Foreskin fibroblast (primary cell): ENCODE measurements at places on chromosomes 1 and 21.

GRCh38 chr1:37824001-37824400 is 16.0 kb upstream of the YRDC start:
- DNase-seq = no peak

- DNase-seq = no peak
These were observed 3.3 kb downstream of the TMEM51 start for GRCh38 chr1:15156807-15157380.

GRCh38 chr1:227891223-227891954 is 56.3 kb downstream of the WNT9A start:
- DNase-seq = no peak

GRCh38 chr1:2540816-2541492 is 10.9 kb upstream of the HES5 start:
- no peak for DNase-seq

DNA sequence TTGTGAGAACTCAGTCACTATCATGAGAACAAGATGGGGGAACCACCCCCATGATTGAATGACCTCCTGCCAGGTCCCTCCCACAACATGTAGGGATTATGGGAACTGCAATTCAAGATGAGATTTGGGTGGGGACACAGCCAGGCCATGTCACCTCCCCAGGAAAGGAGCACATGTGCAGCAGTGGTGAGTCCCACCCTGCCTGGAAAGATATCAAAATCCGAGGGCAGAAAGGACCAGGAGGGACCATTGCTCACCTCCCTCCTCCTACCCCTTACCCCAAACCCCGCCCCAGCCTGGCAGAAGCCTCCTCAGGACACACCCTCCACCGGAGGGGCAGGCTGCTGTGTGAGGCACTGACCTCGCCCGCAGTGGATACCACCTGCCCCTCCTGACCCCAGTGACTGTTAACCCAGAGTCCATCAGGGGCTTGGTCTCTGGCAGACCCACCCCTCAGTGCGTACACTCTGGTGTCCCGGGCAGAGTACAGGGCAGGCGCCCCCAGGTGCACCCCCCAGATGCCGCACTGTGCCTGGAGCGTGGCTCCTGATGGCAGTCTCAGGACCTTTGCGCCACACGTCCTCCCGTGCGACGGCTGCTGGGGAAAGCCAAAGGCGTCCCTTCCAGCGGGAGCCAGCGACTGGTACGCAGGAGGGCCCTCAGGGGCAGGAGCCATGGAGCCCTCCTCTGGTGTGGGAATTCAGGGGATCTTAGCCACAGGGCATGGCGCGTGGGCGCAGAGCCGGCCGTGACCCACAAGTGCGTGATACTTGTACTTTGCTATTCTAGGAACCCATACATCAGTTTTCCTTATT is 20.9 kb downstream of the PDXK start:
- no peak for DNase-seq

- no peak for DNase-seq
These were observed 1363.2 kb upstream of the ADGRL4 start for GRCh38 chr1:80369780-80370179.

DNA sequence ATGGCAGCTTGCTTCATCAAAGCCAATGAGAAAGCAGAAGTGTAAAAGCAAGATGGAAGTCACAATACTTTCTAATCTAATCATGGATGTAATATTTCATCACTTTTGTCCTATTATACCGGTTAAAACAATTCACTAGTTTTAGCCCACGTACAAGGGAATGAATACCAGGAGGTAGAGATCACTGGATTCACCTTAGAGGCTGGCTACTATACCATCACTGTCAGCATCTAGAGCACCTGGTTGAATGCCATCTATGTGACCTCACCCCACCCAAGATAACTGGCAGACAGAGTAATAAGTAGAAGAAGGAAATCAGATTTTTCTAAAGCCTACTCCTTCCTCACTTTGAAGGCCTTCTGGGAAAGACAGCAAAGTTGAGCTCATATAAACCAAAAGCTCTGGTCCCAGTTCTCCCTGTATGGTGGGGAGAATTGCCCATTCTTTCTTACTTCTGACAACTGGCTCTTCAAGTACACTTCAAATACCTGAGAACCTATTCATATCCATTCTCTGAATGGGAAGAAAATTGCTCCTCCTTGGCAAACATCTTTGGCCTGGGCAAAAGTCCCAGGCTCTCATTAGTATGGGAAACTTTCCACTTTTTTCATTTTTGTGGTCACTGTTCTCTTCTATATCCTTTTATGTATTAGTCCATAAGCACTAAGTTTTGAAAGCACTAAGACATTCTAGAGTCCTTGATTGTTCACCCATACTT is 24.8 kb downstream of the HSD3B1 start:
- no peak for DNase-seq

DNA sequence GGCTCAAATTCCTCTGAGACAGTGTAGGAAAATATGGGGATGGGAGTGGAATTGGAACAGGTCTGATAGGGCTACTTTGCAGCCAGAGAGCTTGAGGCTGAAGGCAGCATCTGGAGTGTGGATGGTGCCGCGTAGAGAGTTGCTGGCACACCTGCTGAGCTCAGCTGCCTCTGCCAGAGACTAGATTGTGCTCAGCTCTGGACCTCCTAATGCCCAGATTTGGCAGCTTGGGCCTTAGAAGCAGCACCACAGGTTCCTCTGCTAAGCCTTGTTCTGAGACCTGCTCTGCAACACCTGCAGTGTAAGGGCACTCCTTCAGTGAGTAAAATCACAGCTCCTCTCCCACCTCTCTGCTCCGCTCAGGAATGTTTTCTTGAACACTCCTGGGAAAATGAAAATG is 23.3 kb downstream of the ACOT11 start:
- DNase-seq = no peak

DNA sequence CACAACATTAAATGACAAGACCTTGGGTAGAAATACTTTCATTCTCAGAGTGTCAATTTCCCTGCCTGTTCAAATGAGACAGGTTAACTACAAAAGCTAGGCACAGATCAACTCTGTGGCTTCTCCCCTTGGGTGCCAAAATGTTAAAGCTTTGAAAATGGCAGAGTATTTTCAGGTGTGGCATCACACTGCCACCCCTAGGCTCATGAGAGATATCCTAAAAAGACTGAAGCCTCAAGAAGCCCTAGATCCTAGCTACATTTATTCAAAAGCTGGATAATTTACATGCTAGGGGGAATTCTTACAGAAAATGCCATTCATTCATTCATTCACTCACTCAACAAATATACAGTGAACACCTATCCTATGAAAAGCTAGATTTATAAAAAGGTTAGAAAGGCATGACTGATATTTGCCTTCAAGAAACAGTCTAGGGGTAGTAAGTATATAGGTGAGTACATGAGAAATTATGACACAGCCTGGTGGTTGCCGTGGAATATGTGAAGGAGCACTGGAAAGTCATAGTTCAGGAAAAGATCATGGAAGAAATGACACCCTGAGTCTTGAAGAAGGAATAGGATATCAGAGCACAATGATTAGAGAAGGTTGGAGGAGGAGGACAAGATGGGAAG is 15.9 kb upstream of the RAB4A start:
- DNase-seq = no peak

GRCh38 chr21:29403922-29404538 is 105.3 kb downstream of the BACH1 start:
- no peak for DNase-seq

DNA sequence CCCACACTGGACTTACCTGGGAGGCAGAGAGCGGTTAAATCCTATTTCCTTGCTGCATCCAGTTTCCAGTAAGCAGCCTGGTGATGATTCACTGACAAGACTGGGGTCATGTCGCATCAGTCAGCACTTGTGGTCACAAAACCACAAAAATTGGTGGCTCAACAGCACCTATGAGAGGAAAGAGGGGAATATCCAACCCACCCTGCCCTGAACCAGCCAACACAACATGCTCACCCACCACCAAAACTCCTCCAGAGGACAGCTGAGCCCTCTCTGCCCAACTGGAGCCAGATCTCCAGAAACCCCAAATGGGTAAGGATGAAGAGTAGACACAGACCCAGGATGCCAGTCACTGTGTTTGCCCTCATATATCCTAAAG is 64.0 kb downstream of the CD46 start:
- DNase-seq = peak; percentile 71

DNA sequence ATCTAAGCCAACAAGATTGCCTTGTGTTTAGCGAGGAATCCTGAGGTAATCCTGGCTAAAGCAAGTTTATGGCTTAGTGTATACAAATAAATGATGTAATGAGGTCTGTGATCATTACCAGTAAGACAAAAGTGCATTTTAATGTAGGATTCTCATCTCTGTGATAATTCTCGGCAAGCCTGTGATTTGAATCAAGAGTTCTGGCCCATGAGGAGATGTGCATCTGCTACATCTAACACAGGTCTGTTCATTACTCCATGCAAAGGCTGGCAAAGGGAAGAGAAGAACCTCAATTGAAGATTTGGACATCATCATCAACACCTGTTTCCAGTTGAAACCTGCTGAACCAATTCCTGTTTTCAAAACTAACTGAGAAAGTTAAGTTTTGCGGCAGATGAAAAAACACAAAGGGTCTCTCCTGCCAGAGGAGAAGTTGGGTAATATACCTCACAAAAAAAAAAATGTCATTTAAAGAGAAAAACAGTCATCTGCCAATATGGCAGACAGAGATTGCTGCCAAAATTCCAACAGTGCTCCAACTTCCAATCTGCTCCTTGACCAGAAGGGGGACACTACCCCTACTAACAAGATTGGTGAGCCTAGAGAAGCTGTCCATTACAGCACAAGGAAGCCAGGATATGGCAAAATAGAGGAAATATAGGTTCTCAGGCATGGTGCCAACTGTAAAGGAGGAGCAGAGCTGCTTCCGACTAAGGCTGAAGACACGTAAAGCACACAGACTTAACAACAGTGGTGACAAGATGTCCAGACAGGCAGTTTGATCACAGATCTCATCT is 453.7 kb downstream of the TTLL7 start:
- DNase-seq = no peak

DNA sequence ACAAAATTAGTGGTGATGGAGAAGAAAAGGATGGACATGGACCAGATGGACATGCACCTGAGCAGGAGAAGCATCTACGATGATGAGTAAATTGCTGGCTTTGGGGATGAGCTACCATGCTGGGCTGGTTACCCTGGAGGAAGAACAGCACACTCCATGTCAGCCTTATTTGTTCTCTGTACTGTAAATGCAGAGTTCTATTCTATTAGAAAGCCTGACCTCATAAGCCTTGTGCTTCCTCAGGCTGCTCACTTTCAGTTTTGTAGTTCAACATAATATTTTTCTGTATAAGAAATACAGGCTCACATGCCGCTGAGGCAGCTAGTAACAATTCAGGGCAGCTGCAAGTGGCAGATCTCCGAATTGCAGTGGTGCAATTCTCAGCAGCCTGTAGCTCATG is 249.6 kb downstream of the PLA2G4A start:
- no peak for DNase-seq

- DNase-seq = no peak
These were observed 17.4 kb downstream of the HYI start for GRCh38 chr1:43436371-43436770.

GRCh38 chr1:233289676-233290075 is 5.8 kb downstream of the PCNX2 start:
- no peak for DNase-seq

- no peak for DNase-seq
These were observed 33.5 kb upstream of the CLDN14 start for GRCh38 chr21:36513430-36513829.

- peak; percentile 47 for DNase-seq
These were observed 2.4 kb upstream of the PIK3R3 start for GRCh38 chr1:46134660-46135331.

- DNase-seq = no peak
These were observed 8.8 kb upstream of the CLCA4 start for GRCh38 chr1:86537928-86538695.

GRCh38 chr1:17184822-17185484 is 20.0 kb upstream of the PADI1 start:
- DNase-seq = no peak

GRCh38 chr1:154759793-154760192 is 110.3 kb downstream of the KCNN3 start:
- no peak for DNase-seq

- DNase-seq = peak; percentile 69
These were observed 4.4 kb upstream of the FMO2 start for GRCh38 chr1:171180670-171181069.

- no peak for DNase-seq
These were observed 24.1 kb downstream of the FAM163A start for GRCh38 chr1:179767177-179767581.

DNA sequence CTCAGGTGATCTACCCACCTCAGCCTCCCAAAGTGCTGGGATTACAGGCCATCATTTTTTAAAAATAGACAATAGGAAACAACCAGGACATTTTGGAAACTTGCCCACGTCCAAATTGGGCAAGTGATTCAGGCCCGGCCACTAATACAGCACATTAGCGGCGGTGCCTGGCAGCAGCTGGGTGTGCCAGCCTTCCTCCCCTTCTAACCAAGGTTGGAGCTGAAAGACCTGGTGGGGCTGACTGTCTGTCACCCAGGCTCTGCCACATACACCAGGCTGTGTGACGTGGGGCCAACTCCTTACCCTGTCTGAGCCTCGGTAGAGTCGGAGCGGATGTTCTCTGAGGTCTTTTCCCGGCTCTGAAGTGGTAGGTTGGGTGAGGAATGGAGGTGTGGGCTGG is 29.6 kb upstream of the TMEM51 start:
- DNase-seq = no peak

- peak; percentile 48 for DNase-seq
These were observed 2.8 kb downstream of the ANKRD34A start for GRCh38 chr1:145961425-145962156.

- no peak for DNase-seq
These were observed 39.8 kb upstream of the RGS8 start for GRCh38 chr1:182724215-182724614.

DNA sequence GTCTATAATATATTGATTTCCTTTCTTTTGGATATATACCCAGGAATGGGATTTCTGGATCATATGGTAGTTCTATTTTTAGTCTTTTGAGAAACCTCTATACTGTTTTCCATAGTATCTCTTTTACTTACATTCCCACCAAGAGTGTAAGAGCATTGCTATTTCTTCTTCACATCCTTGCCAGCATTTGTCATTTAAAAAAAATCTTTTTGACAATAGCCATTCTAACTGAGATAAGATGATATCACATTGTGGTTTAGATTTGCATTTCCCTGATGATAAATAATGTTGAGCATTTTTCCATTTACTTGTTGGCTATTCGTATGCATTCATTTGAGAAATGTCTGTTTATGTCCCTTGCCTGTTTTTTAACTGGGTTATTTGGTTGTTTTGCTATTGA is 467.4 kb downstream of the COL11A1 start:
- no peak for DNase-seq

GRCh38 chr1:43058545-43059360 is 100.1 kb upstream of the SLC2A1 start:
- peak; percentile 65 for DNase-seq

- no peak for DNase-seq
These were observed 13.2 kb downstream of the KYAT3 start for GRCh38 chr1:88979054-88979748.

DNA sequence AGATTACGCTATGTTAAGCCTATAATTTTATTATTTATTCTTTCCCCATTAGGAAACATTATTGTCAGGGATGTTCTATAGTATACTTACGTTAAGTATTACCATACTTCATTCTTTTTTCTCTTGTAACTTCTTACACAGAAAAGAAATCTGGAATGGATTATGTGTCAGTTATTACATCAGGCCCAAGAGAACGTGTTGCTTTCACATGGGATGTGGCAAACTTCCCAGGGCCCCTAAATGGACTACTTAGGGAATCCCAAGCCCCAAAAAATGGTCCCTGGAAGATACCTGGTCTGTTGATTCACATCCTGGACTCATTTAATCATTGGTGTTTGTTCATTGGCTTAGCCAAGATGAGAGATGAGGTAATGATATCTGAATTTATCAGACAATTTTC is 249.8 kb downstream of the NRIP1 start:
- DNase-seq = peak; percentile 9

GRCh38 chr1:54750596-54750995 is 13.7 kb downstream of the PARS2 start:
- no peak for DNase-seq

- DNase-seq = peak; percentile 21
These were observed 58.4 kb downstream of the OVGP1 start for GRCh38 chr1:111369177-111369576.
